DMS53 (cell line): ENCODE measurements at places on chromosomes 7 and 10.

DNA sequence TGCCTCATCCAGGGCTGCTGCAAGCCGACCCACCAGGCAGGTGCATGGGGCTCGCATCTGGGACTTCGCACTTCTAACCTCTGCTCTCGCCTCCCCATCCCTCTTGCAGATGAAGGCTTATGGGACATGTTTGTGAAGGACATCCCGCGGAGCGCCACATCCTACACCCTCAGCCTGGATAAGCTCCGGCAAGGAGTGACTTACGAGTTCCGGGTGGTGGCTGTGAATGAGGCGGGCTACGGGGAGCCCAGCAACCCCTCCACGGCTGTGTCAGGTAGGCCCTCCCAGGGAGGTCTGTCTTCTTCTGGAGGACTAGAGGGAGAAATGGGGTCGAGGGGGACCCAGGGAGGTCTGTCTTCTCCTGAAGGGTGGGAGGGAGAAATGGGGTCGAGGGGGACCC is 448.9 kb upstream of the FOXK1 start:
- DNase-seq, result no peak

GRCh38 chr10:11573497-11573896 is 38.0 kb downstream of the USP6NL start:
- DNase-seq, result no peak

DNA sequence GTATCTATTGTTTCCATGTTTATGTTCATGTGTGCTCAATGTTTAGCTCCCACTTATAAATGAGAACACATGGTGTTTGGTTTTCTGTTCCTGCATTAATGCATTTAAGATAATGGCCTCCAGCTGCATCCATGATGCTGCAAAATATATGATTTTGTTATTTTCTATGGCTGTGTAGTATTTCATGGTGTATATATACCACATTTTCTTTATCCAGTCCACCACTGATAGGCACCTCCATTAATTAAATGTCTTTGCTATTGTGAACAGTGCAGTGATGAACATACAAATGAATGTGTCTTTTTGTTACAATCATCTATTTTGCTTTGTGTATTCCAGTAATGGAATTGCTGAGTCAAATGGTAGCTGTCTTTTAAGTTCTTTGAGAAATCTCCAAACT is 329.4 kb upstream of the MAGI2 start:
- DNase-seq, result no peak

DNA sequence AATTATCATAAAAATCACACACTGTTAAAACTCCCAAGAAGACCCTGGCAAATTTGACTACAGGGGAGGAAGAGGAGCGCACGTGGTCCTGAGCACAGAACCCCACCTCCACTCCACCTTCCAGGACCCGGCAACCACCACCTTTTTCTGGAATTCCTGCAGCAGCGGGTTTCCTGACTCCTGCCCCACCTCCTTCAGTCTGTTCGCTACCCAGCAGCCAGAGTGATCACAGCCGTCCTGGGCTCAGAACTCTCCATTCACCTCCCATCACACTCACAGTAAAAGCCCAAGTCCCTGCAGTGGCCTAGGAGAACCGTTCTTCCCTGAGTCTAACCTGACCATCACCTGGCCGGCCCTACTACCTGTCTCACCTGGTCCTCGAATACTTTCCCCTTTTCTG is 107.4 kb upstream of the FAM204A start:
- DNase-seq, result no peak

DNA sequence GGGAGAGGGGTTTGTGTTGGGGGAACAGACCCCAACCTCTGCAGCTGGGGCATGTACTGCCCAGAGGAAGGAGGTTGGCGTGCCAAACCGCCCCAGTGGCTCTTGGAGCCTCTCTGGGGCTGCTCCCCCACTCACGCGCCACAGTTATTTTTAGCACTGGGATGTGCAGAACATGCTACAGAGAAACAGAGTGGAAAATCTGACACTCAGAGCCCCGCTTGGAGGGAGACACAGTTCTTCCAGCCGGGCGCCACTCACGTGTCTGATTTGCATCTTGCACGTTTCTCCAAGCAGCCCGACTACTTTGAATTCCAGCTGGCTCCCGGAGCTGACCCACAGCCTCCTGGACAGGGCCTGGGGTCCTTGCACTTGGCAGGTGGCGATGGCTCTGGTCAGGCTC is 182.0 kb downstream of the RPS24 start:
- no peak for DNase-seq

DNA sequence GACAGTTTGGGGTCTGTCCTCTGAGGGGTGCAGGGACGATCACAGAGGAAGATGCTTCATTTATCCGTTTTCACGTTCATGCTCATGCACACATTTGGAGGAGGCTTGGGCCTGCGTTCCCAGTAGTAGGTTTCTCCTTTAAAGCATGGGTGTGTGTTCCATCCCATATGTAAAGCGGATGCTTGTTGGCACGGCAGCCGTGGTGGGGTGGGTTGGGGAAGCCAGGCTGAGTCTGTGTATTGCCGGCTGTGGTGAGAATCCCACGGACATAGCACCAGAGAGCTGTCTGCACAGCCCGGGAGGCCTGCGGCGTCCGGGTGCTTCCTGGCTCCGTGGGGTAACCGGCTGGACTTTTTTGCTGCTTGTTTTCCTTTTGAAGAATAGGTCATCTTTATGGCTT is 440 bp downstream of the JAKMIP3 start:
- peak; percentile 59 for DNase-seq

DNA sequence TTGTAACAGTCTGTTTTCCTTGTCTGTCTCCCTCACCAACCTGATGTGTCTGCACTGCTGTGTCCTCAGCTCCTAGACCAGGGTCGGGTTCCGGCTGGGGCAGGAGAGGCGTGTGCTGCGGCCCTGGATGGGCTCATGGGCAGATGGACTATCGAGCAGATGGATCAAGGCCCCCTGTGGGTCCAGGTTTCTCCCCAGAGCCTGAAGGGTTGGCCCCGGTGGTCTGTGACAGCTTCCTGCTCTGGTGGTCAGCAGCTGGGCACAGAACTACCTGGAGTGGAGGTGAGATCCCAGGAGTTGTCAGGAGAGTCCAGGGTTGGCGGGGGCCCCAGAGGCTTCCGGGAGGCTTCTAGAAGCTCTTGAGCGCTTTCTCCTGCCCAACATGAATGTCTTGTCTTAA is 75.1 kb downstream of the GRK5 start:
- DNase-seq, result no peak

DNA sequence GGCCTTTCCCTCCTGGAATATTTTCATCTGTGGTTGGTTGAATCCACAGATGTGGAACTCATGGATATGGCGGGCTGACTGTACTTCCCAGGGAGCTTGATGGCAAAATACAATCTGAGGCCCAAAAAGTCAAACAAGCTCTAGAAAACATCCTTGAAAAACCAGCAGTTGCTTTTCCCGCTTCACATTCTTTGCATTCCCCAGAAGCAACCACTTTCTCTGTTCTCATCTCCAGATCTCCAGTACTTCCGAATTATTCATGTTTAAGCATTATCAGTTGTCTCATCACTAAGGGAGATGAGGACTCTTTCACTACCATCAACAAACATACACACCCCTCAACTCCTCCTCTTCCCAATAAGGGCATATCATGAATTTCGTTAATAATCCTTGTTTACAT is 55.3 kb downstream of the KIF5B start:
- DNase-seq, result no peak

DNA sequence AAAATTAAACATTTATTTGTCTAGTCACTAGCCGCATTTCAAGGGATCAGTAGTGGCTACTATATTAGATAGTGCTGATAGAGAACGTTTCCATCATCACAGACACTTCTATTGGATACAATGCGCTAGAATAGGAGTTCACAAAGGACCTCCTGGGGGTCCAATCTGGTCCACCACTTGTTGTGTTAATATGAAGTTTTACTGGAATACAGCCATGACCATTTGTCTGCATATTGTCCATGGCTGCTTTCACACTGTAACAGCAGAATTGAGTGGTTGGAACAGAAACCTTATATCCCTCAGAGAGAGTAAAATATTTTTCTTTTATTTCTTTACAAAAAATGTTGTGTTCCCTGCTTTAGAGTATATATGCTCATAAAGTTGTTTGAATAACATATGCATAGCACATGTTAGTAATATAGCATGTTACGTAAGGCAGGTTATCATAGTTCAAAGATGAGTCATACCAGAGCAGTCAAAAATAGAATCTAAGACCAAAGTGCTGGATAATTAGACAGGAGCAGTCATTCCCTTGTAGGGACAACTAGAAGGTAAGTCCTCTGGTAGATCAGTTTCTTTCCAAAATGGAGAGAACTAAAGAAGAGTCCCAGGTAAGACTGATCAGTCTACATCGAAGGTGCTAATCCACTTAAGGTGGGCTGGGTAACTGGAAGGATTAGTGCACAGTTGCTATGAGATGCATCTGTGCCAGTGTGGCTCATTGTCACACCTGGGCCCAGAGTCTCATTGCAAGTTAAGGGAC is 14.9 kb downstream of the BZW2 start:
- DNase-seq, result peak; percentile 50

DNA sequence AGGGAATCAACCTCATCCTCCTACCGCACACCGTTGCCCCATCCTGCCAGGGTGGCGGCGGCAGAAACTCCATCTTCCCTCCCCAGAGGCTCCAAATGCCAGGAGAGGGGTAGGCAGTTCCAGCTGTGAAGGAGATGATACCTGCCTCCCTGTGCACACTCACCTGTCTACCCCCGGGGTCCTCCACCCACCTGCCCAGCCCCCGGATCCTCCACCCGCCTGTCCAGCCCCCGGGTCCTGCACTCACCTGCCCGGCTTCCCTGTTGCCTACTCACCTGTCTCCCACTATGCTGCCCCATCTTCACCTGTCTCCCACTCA is 13.4 kb upstream of the DNAAF5 start:
- no peak for DNase-seq
